ENCODE measurements at places on chromosomes 13 and 19.
A peak's percentile ranks its signal among the peaks of the same experiment; 100 is the strongest.

- no peak for DNase-seq
Measured at GRCh38 chr13:103288114-103288513, 221.9 kb upstream of the SLC10A2 start.

- DNase-seq, result no peak
Measured at GRCh38 chr19:38861368-38861767, 11.6 kb upstream of the HNRNPL start.

DNA sequence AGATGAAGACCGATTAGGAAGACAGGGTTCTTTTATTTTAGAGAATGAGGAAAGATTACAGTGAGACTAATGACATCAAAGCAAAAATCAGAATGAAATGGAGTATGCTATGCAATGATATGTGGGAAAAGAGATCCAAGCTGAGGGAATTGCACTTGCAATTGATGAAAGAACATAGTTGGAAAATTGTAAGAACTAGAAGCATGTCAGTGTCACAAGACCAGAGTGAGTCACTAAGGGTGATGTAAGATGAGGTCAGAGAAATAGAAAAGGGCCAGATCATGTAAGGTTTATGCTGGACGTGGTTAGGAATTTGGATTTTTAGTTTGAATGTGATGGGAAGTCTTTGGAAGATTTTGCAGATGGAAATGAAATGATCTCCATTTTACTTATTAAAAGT is 1937.3 kb downstream of the OLFM4 start:
- DNase-seq, result no peak

- DNase-seq, result no peak
Measured at GRCh38 chr19:38287604-38288003, 16.4 kb upstream of the C19orf33 start.

GRCh38 chr19:3500429-3501101 is at the start of gene DOHH:
Gene DOHH, minus strand, starts transcription at chr19:3500674. Its CDS starts 3,860 bp downstream, at chr19:3496814.
- DNase-seq, result peak; percentile 95

DNA sequence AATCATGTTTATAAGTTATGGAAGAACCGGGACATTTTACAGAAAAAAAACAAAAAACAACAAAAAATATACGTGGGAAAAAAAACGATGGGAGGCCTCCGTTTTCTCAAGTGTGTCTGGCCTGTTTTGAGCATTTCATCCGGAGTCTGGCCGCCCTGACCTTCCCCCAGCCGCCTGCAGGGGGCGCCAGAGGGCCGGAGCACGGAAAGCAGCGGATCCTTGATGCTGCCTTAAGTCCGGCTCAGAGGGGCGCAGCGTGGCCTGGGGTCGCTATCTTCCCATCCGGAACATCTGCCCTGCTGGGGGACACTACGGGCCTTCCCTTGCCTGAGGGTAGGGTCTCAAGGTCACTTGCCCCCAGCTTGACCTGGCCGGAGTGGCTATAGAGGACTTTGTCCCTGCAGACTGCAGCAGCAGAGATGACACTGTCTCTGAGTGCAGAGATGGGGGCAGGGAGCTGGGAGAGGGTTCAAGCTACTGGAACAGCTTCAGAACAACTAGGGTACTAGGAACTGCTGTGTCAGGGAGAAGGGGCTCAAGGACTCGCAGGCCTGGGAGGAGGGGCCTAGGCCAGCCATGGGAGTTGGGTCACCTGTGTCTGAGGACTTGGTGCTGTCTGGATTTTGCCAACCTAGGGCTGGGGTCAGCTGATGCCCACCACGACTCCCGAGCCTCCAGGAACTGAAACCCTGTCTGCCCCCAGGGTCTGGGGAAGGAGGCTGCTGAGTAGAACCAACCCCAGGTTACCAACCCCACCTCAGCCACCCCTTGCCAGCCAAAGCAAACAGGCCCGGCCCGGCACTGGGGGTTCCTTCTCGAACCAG is 1.8 kb upstream of the APOE start:
- peak; percentile 91 for DNase-seq

- peak; percentile 32 for DNase-seq
Measured at GRCh38 chr19:19542507-19542906, 4.4 kb downstream of the CILP2 start.

DNA sequence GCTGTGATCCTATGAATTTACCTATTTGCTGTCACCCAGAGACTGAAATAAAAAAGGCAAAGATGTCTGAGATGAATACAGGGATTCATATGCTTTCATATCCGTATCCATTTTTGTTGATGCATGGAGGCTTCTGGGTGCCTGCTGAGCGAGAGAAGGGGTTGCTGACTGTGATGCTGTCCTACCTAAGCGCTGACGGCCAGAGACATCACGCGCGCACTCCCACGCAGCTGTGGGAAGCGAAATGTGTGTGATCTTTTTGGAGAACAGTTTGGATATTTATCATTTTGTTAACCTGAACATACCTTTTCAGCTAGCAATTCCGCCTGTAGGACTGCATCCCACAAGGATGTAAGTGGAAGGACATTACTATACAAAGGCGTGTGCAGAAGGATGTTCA is 23.9 kb downstream of the TSHZ3 start:
- DNase-seq, result no peak

DNA sequence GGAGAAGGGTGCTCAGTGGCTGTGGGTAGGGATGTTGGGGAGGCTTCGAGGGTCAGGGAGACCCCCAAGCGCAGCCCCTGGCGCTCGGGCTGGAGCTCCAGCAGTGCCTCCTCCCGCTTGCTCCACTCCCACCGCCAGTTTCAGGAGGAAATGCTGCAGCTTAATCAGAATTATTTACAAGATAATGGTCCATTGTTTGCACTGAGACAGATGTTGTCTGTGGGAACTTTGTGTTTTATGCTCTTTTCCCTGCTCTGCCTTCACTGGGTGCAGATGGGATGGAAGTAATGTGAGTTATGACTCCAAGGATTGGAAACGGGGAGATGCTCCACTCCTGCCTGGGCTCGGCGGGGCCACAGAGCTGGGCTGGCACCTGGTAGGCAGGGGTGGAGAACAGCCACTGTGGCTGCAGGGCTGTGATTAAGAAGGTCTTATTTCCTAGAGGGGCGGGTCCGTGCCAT is 192.4 kb downstream of the ZNF536 start:
- DNase-seq, result no peak

DNA sequence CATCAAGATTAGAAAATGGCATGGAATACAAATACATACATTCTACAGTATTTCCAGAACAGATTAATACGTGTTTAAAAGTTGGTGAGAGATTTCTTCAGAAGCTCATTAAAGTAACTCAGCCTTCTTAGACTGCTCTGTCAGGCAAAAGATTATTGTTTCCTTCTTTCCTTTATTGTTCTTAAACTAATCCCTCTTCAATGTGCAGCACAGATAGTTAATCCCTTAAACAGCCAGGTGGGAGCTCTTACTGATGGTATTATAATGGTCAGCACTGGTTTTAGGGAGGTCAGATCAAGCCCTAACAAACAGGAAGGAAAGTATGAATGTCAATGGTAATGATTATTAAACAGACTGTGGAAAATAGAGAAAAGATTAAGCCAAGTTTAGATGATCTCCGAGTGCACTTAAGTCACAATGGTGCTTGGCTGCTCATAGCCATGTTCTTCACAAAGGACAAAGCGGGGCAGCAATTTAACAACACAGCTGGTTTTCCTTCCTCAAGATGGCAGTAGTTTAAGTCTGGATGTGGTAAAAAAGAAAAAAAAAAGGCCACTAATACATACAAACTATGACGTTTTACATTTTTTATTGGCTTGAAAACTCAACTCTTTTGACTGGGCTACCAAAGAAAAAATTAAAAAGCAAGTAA is 992.6 kb downstream of the PCDH9 start:
- DNase-seq, result no peak

DNA sequence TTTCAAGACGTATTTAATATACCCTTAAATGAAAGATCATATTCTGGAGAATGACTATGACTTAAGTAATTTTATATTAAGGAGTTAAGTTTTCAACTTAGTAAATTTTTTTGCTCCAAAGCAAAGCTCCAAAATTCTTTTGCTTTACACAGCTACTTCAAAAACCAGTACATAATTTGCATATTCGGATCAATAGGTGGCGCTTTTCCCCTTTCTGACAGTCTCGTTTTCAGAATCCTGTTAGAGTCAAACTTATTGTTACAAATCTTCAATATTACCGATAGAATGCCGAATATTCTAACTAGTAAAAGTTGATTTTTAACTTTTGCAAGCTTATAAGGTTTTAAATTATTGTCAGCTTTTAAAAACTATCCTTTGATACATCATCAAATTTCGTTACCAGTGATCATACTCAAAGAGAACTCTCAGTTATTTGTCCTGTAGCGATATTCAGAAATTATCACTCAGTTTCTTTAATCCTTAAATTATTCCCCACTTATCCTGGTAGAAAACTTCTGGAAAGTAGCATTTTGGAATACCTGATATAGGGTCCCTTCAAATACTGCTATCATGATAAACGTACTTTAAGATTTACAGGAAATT is 852.7 kb upstream of the KLHL1 start:
- no peak for DNase-seq

- no peak for DNase-seq
Measured at GRCh38 chr13:93740334-93740733, 513.7 kb downstream of the GPC6 start.

DNA sequence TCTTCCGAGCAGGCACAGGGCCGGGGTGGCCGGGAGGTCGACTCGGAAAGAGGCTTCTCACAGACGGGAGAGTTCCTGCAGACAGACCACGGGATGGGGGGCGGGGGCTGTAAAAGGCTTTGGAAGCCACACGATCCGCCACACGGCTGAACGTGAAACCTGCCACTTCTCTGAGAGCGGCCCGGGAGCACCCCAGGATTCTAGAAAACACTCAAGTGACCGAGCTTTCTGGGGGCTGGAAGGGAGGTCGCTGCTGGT is 15.6 kb upstream of the SLC39A3 start:
- no peak for DNase-seq

- no peak for DNase-seq
Measured at GRCh38 chr13:102089177-102089576, 312.7 kb downstream of the FGF14 start.

- no peak for DNase-seq
Measured at GRCh38 chr19:53466726-53467484, 628 bp upstream of the ZNF813 start.

GRCh38 chr13:105167385-105167784 is 1368.1 kb downstream of the EFNB2 start:
- DNase-seq, result no peak

DNA sequence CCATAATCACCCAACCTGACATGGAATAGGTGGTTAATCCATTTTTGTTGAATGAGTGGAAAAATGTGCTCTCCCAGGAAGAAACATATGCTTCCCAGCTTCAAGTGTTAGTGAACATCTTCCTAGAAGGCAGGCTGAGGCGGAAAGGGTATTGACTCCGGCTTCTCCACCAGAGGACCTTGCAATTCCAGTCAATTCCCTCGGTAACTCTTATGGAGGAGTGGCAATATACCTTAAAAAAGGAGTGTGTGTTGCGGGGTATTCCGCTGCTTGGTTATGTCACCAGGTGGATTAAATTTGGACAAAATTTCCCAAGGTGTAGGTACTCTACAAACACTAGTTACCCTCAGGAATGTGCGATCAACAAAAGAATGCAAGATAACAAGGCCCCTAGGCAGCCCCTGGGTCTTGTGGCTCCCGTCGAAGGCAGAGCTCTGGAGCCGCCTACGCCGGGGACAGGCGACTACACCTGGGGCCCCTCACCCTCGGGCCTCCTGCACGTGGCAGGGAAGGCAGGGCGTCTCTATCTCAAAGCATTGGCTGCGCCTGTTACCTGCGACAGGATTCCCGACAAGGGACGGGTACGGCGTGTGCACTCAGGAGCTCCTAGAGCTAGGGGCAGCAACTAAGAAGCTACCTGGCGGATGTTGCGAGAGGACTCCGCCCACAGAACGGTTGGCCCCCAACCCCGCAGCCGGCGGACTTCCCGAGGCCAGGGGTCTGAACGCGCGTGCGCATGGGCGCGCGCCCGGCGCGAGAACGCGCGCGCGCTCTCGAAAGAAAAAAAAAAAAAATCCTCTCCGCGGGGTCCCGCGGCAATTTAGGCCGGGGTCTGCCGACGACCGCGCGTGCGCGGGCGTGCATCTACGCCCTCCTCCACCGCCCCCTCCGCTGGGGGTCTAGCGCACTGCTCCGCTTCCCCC is at the start of gene WDR87:
TSS of gene WDR87 (minus strand) at position 649 of the 923 bp plus-strand sequence. CDS start 8,355 bp downstream, outside the sequence.
- DNase-seq, result no peak

DNA sequence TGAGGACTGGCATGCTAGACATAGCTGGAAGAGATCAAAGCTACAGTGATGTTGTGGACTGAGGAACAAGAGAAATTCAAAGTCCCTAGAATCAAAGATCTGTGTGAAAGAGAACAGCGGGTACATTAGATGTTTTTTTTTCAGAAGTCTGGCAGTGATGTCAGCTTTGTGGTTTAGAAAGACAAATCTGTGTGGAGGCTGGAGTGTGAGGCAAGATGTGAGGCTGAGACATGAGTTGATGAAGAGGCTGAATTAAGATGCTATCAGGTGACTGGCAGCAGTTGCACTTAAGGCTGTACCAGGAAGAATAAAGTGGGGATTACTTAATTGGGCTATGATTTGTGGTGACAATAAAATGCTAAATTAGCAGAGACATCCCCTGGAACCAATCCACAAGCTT is 46.5 kb downstream of the DNAJC3 start:
- no peak for DNase-seq

DNA sequence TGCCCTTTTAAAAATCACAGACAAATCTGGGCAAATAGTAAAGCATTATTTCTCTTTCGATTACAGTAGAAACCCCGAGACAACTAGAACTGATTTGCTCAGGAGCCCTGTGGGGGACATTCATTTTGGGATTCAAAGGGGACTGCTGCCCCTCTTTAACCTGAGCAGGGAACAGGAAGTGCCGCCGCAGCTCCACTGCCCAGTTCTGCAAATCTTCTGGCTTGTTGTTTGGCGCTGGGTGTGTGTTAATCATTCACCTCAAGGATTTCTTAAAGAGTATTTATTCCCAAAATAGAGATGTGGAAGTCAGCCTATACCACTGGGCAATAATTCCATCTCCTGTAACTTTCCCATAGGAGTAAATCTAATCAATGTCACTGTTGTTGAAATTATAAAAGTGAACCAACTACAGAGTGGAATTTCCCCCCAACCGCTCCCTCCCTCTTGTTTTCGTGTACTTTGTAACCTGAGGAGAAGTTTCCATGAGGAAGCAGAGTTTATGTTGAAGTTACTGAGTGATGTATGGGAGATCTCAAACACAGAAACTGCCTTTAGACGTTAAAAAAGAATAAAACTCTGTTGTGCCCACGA is 515.8 kb downstream of the KLF12 start:
- no peak for DNase-seq

DNA sequence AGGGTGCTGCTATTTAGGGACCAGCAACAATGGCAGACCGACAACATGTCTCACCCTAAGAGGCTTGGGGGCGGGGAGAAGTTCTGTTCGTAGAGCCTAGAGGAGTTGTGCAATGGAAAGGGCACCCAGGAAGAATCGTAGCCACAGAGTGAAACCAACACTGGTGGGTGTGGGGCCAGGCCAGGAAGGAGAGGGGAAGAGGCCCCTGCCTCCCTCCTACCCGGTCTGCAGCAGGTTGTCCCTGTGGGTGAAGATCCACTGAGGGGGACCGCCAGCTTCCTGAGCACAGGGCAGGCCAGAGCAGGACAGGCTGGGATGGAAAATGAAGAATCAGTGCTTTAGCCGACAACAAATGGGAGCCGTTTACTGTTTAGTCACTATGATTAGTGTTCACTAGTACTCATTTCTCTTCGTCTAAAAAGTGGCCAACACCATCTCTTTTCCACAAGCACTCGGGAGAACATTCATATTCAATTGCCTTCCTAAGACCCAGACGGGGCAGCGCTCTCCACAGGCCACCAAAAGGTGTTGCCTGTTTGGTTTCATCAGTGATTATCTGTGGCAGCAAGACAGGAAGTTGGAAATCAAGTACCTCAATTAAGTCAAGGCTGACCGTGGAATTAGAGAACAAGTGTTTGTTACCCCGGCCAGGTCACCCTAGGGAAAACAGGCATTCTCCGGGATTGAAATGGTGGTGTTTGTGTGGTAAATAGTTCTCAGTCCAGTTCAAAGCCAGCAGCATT is 1.1 kb upstream of the ATP11A start:
- DNase-seq, result peak; percentile 51

- DNase-seq, result no peak
Measured at GRCh38 chr19:19227217-19227616, 15.5 kb downstream of the NCAN start.
